ENCODE measurements at places on chromosomes 2 and 18.

DNA sequence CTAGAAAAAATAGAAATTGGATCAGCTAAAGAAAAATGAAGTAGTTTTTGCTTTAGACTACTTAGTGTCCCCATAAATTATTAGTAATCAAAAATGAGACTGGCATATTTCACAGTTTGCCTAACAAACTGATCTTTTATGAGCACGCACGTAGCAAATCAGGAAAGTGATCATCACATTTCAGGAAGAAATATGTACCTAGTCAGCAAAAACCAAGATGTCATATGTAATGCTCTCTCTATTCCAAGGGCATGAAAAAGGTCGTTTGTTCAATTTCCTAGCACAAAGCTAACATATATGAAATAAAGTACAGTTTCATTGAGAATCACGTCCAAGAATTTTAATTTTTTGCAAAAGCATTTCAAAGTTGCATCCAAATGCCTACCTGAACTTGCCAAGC, 600.4 kb upstream of the CHAC2 start:
- no peak for DNase-seq

DNA sequence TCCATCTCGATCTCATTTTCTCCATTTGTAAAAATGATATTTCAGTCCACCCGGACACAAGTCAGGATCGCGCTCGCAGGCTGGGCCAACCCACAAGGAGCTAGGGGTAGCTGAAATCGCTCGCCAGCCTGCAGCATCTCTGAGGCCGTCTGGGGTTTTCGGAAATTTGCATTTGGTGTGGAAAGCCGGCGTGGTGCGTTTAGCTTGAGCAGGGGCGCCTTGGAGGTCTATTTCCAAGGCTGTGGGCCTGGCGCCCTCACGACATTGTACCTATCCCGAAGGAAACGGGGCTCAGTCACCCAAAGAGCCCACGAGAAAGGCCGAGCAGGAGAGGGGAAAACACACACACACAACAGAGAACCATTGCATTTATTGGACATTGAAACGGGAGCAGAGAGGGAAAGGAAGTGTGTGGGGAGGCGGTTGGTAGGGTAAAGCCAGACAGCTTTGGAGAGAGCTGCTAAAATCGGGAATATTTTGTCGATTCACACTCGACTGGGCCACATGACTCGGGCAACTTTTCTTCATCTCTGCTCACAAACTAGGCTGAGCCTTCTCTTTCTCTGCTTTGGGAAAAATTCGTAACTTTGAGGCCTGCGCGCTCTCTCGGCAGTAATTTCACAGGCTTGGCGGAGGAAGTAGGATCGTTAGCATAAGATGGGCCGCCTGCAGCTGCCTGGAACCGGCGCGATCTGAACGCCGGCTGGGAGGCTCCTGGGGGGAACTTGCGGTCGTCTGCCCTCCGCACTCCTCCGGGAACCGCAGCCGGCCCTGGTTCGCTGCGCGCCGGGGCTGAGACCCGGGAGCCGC, 1.1 kb upstream of the HOXD8 start:
- DNase-seq: no peak

GRCh38 chr18:23920054-23920453, 94.5 kb upstream of the TTC39C start:
- DNase-seq: no peak

GRCh38 chr2:113212245-113213060, 38.7 kb downstream of the PSD4 start:
- no peak for DNase-seq

- DNase-seq: no peak
Observed at GRCh38 chr2:219510512-219511135, 3.7 kb upstream of the ASIC4 start.

- no peak for DNase-seq
Observed at GRCh38 chr2:189521699-189522434, 58.7 kb downstream of the SLC40A1 start.

Measured in CD8-positive, alpha-beta memory T cell (primary cell).